Effector memory CD8-positive, alpha-beta T cell (primary cell): ENCODE measurements at places on chromosomes 3 and 15.

DNA sequence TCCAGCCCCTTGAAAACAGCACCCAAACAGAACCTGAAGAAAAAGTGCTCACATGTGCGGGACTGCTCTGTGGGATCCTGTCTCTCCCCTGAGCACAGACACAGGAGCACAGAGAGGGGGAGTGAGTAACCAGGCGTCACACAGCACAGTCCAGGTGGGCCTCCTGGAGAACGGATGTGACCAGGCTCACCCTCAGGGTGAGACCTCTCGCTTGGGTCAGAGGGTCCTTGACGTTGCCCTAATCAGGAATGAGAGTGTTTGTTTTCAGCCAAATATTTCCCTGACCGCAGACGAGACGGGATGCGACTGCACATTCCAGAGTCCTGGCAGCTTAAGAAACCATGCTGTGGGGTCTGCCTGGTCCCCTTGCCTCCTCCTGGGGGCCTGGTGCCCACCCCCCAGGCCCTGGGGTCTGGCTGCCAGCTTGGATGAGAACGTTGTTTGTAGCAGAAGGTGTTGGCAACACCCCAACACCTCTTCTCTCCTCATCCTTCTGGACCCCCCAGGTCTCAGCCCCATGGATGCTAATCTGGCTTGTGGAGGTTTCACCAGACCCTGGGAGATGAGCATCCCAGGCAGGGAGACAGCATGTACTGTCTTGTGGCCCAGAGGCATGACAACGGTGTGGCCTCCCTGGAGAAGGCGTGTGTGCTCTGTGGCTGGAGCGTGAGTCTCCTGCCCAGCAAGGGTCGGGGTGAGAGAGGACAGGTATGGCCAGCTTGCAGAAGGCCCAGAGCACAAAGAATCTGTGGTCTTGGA lies 42.1 kb upstream of the SLC6A6 start:
- DNase-seq: no peak

DNA sequence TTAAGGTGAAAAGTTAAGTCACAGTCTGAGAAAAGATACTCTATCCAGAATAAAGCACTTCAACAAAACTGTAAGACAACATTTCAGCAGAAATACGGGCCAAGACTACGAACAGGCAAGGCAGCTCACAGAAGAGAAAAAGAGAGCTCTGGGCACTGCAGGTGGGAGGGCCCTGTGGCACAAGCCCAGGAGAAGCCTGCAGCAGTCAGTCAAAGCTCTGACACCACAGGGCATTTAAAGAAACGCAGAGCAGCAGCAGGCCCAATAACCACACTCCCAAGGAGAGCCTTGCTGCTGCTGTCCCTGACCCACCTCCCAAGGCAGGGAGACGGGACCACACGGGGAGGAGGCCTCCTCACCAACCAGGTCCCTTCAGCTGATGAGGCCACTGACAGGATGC lies 19.2 kb downstream of the CHSY1 start:
- DNase-seq: no peak

GRCh38 chr15:48682942-48683651 lies 37.6 kb upstream of the FBN1 start:
- DNase-seq: no peak

DNA sequence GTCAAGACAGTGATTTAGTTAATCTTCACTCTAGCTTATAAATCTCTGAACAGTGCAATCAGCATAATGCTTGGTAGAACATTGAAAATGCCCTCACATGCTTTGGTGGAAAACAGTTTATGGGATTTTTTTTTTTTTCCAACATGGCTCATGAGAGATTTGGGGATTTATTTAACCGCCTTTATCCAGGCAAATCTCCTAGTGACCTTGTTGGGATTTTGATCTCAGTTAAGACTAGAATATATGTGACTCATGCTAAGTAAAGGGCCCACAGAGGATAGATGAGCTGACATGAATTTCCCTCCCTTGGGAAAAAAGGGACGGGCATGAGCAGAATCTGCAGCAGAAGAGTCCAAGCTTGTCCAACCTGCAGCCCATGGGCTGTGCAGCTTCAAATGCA lies 18.7 kb downstream of the LRTM1 start:
- DNase-seq: no peak

DNA sequence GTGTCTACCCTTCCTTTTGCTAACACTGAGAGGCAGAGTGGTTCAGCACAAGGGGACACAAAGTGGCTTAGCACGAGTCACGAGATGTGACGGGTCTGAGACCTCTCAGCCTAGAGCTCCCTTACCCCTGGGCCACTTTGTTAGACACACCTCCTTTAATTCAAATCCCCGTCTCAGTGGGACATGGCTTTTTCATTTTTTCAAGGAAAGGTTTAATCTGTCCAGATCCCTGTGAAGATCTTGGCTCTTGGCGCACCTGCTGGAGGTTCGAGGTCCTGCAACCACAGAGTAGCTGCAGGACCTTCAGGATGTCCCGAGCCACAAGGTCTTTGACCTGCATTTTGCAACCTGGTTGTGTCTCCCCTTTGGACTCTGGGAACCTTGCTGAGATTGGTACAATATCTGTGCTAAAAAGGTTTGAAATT lies 52.0 kb downstream of the LPP start:
- no peak for DNase-seq

DNA sequence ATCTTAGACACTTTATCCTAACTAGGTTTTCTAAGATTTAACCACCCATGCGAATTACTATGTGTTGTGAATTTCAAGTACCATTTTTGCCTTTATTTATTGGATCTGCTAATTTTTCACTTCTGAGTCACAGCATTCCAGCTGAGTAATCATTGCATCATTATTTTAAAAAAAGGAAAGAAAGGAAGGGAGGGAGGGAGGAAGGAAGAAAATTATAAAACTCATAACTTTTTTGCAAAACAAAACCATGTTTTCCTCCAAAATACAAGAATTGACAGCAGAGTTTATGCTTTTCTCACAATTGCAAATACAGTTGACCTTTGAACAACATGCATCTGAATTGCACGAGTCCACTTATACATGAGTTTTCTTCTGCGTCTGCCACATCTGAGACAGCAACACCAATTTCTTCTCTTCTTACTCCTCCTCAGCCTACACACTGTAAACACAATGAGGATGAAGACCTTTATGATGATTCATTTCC lies 651.4 kb upstream of the NECTIN3 start:
- no peak for DNase-seq

DNA sequence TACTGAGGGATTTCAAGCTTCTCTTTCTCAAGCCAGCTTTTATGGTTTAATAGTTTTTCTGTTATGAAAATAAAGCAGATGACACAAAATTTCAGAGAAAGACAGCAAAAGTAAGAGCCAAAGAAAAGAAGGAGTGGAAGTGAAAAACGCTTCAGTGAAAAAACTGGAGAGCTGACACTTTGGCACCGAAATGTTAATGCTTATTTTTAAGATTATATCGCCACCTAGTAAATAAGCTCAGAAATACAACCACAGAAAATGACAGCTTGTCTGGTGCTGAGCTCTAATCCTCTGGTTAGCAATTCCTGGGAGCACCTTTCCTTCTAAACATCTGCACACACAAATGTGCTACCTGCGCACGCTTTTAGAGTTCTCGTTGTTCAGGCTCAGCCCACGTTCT lies 101.6 kb downstream of the ZPLD1 start:
- DNase-seq: no peak

DNA sequence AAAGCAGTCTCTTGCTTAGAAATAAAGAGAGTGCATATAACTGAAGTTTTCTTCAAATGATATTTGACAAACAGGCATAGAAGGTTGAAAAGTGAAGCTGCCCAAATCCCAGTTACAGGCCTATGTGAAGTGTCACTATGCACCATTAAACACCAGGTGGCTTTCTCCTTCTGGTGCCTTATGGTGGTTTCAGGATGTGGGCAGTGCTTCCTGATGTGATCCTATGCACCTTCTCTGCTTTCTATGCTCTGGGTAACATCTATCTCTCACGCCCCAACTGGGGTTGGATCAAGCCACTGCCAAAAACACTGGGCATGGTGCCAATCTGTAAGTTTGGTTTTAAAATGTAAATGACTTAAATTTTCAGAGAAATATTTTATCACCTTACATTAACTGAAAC lies 744.7 kb downstream of the TUSC7 start:
- no peak for DNase-seq

DNA sequence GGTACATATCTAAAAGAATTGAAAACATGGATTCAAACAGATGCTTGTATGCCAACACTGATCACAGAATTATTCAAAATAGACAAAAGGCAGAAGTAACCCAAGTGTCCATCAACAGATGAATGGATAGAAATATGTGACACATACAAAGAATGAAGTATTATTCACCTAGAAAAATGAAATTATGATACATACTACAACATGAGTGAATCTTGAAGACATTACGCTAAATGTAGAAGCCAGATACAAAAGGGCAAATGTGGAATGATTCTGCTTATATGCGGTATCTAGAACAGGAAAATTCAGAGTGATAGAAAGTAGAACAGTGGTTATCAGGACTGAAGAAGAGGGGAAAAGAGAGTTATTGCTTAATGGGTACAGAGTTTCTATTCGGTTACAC lies 26.2 kb upstream of the SLC12A8 start:
- DNase-seq: no peak

GRCh38 chr3:146496726-146497125 lies 27.4 kb upstream of the PLSCR2 start:
- DNase-seq: no peak

GRCh38 chr3:183018421-183019192 lies 38.3 kb upstream of the DCUN1D1 start:
- DNase-seq: no peak

- DNase-seq: no peak
These were observed 151.6 kb downstream of the ADAMTS9 start for GRCh38 chr3:64536166-64536565.

DNA sequence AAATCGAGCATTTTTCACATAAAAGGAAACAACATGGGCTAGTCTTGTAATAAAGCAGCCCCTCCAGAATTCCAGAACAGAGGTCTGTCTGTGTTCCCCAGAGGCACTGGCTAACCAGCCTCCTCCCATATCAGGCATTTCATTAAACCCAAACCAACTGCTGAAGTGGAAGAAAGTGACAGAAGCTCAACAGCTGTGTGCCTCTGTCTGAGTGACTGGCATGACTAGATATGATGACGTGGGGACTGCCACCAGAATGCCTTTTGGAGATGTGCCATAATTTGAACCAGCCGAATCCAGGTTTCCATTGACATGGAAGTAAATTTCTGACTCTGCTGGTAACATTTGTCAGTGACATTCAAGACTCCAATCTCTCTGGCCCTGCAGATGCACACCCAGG lies 8.7 kb downstream of the LIMD1 start:
- no peak for DNase-seq
